ENCODE measurements at places on chromosomes 5 and 9. TPM values are rescaled to one million over a fixed set of nuclear protein-coding genes. Genes with fewer than 3 reads are reported as not detected.

DNA sequence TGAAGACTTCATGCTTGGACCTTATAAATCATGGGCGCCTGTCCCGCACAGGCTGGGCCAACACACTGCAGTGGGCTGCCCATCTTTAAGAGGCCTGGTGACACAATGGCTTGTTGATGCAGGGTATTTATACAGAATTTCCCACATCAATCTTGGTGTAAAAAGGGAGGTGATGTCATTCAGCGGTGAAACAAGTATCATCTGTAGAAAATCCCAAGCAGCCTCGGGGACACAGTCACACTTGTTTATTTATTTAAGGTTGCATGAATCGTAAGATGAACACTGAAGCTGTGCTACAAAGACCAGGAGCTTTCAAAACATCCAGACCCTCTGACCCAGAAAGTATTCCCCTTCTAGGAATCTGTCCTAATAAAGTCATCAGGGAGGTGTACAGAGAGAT, 40.5 kb downstream of the SMIM23 start:
- peak; percentile 14 for DNase-seq
- no peak overlapping the region for H3K27ac ChIP-seq
- H3K36me3 ChIP-seq = no peaks in the 10 kb centered on the region
- no peaks in the 10 kb centered on the region for H3K4me1 ChIP-seq
- H3K27me3 ChIP-seq = no peaks in the 10 kb centered on the region

DNA sequence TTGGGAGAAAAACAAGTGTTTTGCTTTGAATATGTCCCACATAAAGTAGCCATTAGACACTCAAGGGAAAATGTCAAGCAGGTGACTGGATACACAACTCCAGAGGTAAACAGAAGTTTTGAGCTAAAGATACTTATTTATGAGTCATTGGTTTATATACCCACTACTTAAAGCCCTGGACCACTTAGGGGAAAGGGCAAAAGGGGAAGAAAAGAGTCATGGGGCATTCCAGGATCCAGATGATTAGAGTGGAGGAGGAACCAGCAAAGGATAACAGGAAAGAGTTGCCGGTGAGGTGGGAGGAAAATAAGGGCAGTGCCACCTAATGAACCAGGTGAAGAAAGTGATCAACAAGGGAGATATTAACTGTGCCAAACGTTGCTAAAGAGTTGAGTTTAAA, 254.2 kb upstream of the NR4A3 start:
- H3K4me1 ChIP-seq = no peaks in the 10 kb centered on the region
- H3K27ac ChIP-seq = no peak overlapping the region
- H3K36me3 ChIP-seq = no peaks in the 10 kb centered on the region
- H3K27me3 ChIP-seq = peaks cover 22% of the 10 kb centered on the region
- H3K4me3 ChIP-seq = no peak overlapping the region

- H3K36me3 ChIP-seq = 0 out of 2 replicates have a peak, but pooled peaks cover 5% of the 10 kb centered on the region
- no peak overlapping the region for H3K27ac ChIP-seq
- DNase-seq = no peak
- no peaks in the 10 kb centered on the region for H3K27me3 ChIP-seq
- H3K4me3 ChIP-seq = no peak overlapping the region
Measured at GRCh38 chr5:157475432-157475831, 15.4 kb downstream of the NIPAL4 start.

Gene STPG3
- not detected for polyA plus RNA-seq

GRCh38 chr5:35785601-35786085, 71.0 kb upstream of the IL7R start:
- H3K36me3 ChIP-seq = no peaks in the 10 kb centered on the region
- H3K27me3 ChIP-seq = no peaks in the 10 kb centered on the region
- H3K4me1 ChIP-seq = peaks cover 31% of the 10 kb centered on the region
- DNase-seq = no peak

DNA sequence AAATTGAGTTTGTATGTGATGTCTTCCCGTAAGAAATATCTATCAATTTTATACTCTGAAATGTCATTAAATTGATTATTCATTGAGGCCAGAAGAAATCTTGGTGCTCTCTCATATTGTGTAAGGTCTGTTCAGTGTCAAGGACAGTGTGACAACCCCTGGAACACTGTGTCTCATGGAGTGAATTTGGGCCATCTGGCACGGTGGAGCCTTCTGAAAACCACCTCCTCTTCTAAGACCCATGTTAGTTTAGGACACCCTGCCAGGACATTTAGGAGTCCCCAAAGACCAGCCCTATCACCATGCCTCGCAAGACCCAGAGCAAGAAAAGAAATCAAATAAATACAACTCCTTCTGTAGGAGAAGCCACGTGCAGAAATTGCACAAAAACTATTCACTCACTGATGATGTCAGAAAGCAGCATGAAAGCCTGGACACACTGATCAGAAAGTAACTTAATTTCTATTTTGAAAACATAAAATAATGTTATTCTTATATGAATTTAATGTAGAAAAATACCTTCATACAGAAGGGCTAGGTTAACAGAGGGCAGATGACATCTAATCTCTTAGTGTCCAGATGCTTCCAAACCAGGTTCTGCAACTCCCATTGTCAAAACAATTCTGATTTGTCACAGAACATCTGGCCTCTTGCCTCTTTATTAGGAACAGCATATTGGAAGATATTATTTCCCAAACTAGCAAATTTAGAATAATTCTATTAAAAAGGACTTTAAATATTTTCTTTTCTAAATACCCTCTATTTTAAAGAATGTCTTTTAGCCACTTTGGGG, 298.8 kb downstream of the NR2F1-AS1 start:
- peaks cover 7% of the 10 kb centered on the region for H3K4me1 ChIP-seq
- no peak overlapping the region for H3K4me3 ChIP-seq
- peak; percentile 27 for DNase-seq
- no peak overlapping the region for H3K27ac ChIP-seq
- H3K27me3 ChIP-seq = no peaks in the 10 kb centered on the region

- no peak for DNase-seq
- no peak overlapping the region for H3K4me3 ChIP-seq
- H3K27ac ChIP-seq = no peak overlapping the region
- H3K27me3 ChIP-seq = peaks cover 12% of the 10 kb centered on the region
- no peaks in the 10 kb centered on the region for H3K4me1 ChIP-seq
Measured at GRCh38 chr9:113645978-113646253, 182.4 kb downstream of the RGS3 start.

DNA sequence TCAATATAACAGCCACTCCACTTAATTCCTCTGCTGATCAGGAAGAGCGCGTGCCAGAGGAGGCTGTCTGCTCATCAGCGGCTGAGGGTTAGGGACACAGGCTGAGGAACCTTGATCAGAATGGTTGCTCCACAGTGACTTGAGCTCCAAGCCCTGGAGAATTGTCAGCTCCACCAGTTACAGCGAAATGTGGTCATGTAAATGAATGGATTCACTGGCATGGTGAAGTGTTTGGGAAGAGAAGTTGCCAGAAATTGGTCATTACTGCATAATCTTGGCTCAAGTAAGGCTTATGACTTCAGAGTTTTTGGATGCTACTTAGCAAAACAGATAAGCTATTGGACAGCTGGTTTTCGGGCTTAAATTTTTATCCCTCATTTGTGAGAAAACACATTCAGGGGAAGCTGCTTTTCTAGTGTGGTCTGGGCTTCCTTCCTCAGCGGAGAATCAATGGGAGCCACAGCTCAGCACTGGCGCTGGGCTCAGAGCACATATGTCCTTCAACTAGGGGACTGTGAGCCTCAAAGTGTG, 65.0 kb downstream of the PRRT1B start:
- DNase-seq = peak; percentile 96
- peak overlapping the region; percentile 77 for H3K27ac ChIP-seq
- peaks cover 30% of the 10 kb centered on the region for H3K4me1 ChIP-seq
- H3K4me3 ChIP-seq = peak overlapping the region; percentile 21
- H3K36me3 ChIP-seq = no peaks in the 10 kb centered on the region

GRCh38 chr9:76651119-76651705, 113.0 kb upstream of the PCA3 start:
- no peak for DNase-seq
- no peak overlapping the region for H3K4me3 ChIP-seq
- peaks cover 52% of the 10 kb centered on the region for H3K4me1 ChIP-seq
- no peak overlapping the region for H3K27ac ChIP-seq
- H3K36me3 ChIP-seq = no peaks in the 10 kb centered on the region
